NCI-H2029 (cell line): ENCODE measurements at places on chromosomes 13 and 19.

- peak; percentile 43 for DNase-seq
Measured at GRCh38 chr13:48233046-48233888, at the start of gene ITM2B. Gene ITM2B (plus strand): TSS chr13:48233206. CDS start chr13:48233361, 155 bp downstream.

DNA sequence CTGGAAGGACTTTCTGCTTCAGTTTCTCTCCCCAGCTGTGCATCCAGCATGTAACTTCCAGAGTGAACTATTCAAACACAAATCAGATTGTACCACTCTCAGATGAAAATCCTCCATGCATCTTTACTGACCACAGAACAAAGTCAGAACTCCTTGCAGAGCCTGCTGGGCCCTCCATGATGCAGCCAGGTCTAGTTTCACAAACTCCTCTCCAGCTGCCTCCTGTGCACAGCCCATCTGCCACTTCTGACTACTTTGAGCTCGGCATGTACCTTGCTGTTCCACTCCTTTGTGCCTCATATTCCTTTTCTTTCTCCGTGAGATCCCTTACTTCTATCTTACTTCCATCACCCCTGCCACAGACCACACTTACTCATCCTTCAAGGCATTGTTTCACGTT, 31.4 kb downstream of the NALCN start:
- no peak for DNase-seq

DNA sequence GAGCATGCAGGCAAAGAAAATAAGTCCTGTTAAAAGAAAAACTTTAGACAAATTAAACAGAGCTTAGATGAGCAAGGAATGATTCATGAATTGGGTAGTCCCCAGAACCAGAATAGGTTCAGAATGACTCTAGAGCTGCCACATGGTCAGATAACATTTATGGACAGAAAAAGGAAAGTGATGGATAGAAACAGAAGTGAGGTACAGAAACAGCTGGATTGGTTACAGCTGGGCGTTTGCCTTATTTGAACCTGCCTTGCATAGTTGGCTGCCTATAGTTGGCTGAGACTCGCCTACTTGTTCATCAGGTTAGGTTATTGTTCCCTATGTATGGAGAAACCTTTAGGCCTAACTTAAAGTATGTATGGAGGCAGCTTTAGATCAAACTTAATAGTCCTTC, 35.4 kb downstream of the WDFY2 start:
- DNase-seq = no peak

DNA sequence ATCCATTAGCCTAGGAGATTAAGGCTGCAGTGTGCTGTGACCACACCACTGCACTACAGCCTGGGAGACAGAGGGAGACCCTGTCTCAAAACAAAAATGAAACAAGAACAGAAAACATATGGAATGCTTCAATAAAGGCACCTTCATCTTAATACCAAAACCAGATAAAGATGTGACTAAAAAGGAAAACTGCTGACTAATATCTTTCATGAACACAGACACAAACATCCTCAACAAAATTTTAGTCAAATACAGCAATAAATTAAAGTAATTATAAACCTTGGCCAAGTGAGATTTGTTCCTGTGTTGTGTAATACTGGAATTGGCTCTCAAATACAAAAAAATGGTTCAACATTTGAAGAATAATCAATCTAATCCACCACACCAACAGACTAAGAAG, 103.5 kb downstream of the PRR20E start:
- no peak for DNase-seq

- DNase-seq = no peak
Measured at GRCh38 chr13:36752673-36753072, 66.3 kb upstream of the RFXAP start.

DNA sequence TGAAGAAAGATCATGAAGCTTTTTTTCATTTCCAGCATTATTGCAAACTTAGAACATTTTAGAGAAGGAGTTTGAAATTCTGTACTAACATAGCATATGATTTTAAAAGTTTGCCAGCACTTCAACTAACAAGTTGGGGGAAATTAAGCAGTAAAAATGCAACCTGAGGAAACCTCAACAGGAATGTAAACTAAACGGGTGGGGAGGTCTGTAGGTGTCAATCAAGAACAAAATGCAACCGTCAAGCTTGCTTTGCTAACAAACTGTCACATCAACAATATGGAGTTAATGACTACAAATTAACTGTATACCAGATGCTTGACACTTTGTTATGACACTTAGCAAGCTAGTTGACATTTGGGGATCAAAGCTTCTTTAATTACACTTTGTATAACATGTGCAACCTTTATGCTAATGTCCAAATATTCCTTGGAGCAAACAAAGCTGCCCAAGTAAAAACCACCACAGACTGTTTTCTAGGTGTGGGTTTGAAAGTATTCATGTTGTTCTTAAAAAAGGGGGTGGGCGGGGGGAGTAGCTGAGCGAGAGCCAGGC, 52.1 kb downstream of the DACH1 start:
- DNase-seq = no peak

- DNase-seq = no peak
Measured at GRCh38 chr19:13691569-13692435, 72.5 kb upstream of the MRI1 start.

DNA sequence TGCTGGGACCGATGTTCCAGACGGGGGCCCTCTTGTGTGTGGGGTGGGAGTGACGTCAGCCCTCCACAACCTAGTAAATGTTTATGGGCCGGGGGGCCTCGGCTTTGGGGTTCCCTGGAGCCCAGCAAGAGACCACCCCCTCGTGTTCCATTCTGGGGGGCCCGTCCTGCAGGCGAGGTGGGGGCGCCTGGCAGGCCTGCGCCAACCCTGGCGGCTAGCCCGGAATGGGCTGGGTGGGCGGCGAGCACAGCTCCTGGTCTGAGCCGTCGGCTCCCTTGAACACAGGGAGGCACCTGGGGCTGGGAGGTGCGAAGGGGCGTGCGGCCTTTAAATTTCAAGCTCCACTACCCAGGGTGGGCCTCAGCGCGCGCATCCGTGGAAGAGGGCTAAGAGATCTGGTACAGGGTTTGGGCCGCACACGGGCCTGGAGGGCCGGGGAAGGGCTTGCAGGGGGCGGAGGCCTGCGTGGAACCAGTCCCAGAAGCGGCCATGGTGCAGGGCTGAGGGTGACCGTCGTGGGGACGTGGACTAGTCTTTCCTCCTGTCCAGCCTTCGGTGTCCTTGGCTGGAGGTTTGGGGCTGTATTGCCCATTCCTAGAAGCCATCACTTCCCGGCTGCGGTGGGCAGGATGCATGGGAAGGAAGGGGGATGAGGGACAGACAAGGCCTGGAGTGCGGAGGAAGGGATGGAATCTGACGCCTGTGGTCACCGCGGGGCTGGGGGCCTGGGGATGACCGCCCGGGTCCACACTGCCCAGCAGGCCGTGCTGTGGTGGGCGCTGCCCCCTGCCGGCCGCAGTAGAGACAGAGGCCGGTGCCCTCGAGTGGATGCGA, 11.4 kb downstream of the NDUFA11 start:
- peak; percentile 21 for DNase-seq

- DNase-seq = no peak
Measured at GRCh38 chr13:44808185-44808584, 181.1 kb downstream of the NUFIP1 start.

- DNase-seq = no peak
Measured at GRCh38 chr19:5837761-5838352, 1.6 kb downstream of the FUT6 start.

GRCh38 chr13:90205081-90205480, 1142.4 kb upstream of the MIR17HG start:
- no peak for DNase-seq

DNA sequence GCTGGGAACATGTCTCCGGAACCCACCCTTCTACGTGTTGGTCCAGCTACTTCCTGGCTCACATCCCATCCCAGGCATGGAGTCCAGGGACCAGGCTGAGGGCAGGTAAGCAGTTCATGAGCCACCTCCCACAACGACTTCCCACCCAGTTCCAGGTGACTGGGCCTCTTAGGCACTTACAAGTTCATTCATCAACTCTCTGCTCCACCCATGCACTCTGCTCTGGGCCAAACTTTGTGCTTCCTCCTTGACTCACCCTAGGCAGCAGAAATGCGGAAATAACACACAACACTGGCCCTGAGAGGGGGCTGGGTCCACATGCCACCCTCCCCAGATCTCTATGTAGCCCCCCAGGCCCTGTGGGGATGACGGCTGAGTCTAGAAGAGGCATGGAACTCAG, 20.5 kb downstream of the IQCN start:
- no peak for DNase-seq

DNA sequence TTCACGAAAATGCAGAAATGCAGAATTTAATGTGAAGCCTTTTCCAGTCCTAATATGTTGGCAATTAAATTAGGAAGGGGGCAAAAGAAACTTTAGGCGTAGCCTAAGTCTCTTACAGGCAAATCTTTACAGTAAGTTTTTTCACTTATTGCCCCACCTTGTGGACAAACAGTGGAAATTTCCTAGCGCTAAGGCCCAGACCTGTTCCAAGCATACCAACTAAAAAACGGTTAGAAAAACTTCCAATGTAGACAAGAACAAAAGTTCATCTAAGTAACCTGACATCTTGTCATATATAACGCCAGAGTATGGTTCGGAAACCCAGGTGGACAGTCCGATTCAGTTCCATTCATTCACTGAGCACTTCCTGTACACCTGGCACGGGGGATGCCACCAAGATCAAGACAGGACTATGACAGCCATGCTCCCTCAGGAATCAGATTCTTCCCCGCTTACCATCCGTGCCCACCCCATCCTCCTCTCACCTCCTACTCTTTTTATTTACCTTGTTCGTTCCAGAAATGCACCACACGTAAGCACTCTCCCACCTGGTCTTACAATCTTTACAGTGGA, 4.9 kb downstream of the ZAR1L start:
- no peak for DNase-seq

DNA sequence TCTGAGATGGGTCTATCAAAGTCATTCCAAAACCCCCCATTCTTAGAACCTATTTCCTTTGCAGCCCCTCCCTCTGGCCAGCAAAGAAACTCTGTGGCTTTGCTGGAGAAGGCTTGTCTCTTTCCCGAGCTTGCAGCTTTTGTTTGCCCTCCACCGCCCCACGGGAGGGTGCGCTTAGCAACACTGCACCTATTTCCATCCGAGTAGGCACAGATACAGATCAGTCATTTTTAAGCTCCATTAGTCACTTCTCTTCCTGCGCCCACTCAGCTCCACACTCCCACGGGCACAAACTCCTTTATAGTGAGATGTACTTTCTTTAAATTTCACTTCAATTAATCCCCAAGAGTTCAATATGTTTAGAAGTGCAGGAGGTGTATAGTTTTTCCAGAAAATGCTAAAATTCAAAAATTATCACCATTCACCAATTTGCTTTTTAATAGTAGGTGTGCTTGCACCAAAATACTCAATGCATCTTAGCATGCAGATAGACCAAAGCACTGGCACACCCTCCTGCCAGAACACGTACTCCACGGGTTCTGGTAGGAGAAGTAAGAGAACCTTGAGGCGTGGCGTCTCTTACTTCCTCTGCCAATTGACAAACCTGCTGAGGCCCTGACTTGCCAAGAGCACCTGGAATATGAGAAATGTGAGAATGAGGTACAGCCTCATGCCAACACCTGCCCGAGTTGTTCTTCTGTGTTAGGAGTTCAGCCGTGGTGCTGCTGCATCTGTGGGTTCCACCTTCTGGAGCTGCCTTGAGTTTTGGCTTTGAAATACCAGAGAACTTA, 183.7 kb downstream of the TEX29 start:
- no peak for DNase-seq

- DNase-seq = no peak
Measured at GRCh38 chr13:66995203-66995611, 234.9 kb downstream of the PCDH9 start.

- no peak for DNase-seq
Measured at GRCh38 chr13:33235078-33235477, 50.5 kb downstream of the STARD13 start.

GRCh38 chr19:8210421-8211101, 1.4 kb downstream of the CERS4 start:
- peak; percentile 72 for DNase-seq

GRCh38 chr19:39308531-39309304, 11.9 kb downstream of the LRFN1 start:
- no peak for DNase-seq

DNA sequence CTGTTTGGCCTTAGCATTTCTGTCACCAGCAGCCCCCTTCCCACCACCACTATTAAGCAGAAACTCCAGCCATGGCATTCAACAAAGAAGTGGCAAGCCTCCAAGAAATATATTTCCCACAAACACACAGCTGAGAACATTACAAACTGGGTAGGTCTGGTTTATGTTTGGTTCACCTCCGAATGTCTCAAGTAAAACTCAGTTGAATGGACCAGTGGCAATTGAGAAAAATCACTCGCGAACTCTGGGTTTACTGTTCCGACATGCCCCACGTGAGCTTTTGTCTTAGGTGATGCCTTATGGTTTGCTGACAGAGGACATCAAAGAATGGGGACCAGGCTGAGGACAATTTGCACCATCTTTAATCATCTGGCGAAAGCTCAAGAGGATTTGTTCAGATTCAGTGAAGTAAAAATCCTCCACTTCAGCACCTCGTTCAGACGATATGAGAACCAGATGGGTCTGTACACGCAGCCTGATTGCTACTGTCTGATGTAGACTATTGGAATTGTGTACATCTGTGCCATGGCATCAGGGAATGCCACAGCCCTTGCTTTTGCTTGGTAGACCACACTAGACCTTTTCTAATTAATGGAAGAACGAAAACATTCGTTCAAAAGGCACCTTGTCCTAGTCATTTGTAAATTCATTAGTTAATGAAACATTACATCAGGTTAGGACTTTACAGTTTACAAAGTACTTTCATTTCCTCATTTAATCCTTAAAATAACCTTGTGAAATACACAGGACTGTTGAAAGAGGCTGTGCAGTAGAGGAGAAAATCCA, 59.4 kb downstream of the SLC10A2 start:
- DNase-seq = no peak

DNA sequence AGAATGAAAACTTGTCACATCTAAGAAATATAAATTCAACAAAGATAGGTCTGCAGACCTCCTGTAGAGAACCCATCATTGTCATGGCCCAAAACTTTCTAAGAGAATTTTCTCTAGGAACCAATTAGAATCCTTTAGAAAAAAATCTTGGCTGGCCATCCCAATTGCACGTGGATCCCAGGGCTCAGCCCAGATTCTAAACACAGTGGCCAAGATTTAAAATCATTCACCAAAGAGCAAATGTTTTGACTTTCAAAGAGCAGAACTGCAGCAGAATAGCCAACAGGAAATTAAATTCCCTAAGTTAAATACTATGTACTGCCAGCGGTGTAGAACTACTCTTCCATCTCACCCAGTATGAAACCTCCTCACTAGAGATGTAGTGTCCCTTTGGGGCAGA, 21.3 kb downstream of the IPO5 start:
- no peak for DNase-seq
